ENCODE measurements at places on chromosomes 12 and 14. TPM values are rescaled to one million over a fixed set of nuclear protein-coding genes. Genes with fewer than 3 reads are reported as not detected.

DNA sequence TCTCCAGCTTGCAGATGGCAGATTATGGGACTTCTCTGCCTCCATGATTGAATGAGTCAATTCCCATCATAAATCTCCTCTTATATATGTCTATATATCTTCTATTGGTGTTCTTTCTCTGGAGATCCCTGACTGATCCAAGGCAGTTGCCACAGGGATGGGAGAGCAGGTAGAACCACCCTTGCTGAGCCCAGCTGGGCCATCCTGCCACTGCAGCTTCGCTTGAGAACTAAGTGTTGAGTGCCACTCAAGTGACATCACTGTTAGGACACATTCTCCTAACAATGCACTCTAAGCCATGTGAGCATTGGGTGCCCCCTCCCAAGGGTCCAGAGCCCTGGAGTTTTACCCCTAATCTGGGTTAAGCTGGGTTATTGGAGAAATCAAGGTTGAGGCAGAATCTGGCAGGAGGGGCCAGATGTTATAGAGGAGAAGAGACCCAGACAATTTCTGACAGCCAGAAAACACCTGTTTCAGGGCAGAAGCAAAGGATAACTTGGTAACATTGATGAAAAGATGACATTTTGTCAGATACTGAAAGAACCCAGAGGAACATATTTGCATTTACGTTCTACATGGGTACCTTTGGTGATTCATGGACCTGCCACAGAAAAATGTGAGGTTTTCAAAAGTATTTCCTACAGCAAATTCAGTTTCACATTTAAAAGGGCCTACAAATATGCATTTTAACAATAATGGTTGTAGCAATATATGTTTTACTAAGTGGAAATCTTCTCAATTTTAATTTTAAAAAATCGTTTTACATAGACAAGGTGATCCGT is 57.2 kb upstream of the MAX start:
- DNase-seq = peak; percentile 34

GRCh38 chr12:75670216-75670615 is 158.8 kb upstream of the KRR1 start:
- no peak for DNase-seq

DNA sequence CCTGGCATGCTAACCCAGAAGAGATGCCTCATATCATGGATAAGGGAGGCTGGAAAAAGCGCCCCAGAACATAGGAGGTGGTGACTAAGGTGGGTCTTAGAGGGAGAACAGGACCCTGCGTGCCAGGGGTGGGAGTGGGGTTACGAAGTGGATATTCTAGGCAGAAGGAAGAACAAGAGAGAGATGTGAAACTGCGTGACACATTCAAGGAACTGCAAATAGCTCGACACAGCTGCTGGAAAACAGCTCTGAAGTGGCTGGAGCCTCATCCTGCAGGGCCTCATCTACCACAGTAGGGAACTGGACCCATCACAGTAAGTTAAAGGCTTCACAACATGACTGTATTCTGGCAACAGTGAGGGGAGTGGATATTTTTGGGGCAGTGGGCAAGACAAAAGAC is 61.1 kb downstream of the RNF34 start:
- DNase-seq = no peak

GRCh38 chr14:24630872-24631477 is 3.0 kb downstream of the GZMB start:
- DNase-seq = no peak

DNA sequence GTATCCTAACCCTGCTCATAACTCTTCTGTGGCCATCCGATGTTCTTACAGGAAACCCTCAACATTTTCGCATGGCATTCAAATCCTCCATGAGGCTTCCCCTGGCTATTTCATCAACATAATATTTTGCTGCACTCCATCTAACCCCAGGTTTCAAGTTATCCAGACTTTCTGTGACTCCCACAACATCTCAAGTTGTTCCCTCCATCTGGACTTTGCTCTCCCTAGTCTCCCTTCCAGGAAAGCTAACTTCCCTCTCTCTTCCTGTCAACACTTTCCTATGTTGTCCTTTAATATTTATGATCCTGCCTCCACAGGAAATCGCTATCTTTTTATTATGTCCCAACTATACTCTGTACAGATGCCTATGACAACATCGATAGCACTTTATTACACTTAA is 146.1 kb downstream of the METTL25 start:
- no peak for DNase-seq

DNA sequence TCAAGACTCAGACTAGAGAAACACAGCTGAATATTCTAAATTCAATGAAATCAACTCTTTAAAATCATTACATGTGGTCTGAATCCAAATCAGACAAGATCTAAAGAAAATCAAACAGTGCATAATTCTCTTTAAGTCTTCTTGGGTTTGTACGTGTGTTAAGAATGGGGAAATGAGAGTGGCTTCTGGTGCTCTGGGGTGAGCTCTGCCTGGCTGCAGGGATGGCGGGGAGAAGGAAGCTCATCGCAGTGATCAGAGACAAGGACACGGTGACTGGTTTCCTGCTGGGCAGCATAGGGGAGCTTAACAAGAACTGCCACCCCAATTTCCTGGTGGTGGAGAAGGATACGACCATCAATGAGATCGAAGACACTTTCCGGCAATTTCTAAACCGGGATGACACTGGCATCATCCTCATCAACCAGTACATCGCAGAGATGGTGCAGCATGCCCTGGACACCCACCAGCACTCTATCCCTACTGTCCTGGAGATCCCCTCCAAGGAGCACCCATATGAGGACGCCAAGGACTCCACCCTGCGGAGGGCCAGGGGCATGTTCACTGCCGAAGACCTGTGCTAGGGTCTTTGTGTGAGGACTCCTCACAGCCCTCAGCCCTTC is 20.9 kb downstream of the SENP1 start:
- no peak for DNase-seq

DNA sequence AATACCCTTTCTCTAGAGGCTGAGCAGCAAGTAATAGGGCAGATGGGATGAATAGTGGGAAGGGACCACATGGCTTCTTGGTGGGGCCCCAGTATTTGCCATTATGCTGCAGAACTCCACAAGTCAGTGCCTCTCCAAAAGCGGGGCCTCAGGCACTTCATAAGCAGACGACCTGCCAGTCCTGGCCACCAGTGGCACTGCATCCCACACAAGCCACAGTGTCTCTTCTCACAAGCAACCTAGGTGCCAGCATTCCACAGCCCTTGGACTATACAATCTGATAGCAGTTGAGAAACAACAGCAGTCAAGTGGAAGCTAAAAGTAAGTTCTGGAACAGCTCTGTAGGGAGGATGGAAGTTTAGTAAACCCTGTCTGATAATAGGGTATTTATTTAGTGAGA is 4.2 kb upstream of the SLC8A3 start:
- DNase-seq = no peak

DNA sequence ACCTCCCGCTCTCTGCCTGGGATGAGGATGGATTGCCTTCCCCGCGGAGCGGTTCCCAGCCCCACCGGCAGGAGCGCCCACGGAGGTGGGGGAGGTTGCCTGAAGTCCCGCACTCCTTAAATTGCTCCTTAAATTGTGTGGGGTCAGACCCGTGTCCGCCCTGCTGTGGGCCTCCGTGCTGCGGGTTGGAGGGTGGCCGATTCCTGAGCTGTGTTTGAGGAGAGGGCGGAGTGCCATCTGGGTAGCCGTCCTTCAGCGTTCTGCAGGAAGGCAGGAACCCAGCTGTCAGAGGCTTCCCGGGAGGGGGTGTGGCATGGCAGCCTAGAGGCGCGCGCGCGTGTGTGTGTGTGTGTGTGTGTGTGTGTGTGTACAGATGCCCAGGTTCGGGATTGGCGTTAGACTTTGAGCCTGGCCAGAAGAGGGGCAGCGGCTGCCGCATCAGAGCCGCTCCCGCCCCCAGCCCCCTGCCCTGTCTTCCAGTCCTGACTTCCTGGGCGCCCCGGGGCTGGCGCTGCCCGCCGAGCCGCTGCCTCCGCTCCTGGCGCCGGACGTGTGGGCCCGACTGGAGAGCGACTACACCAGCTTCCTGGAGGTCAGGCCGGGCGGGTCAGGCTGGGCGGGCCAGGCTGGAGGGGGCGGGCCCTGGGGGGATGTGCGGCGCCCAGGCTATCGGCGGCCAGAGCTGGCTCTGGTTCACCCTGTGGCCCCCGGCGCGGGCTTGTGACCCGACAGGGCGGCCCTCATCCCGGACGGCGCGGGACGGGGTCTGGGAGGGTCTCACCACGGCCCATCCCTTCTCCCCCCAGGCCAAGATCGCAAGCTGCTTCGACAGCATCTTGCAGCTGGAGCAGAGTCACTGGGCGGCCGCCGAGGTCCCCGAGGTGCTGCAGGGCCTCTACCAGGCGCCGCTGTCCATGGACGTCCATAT is 9.2 kb downstream of the EXOC3L4 start:
- DNase-seq = no peak

DNA sequence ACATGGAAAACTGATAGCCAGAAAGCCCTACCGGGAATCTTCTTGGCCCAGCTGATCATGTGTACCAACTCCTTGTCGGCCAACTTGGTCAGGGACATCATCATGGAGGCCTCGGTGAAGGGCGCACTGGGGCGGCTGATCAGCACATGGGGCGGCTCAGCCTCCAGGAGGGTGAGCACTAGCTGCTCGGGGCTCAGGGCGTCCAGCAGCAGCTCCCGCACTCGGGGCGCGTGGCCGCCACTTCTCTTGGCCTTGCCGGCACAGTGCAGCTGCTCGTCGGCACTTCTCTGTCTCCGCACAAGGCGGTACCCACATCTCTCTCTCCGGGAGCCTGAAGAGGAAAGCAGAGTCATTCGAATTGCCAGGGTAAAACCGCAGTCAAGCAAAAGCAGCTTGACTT is 33.8 kb downstream of the ESR2 start:
- no peak for DNase-seq

DNA sequence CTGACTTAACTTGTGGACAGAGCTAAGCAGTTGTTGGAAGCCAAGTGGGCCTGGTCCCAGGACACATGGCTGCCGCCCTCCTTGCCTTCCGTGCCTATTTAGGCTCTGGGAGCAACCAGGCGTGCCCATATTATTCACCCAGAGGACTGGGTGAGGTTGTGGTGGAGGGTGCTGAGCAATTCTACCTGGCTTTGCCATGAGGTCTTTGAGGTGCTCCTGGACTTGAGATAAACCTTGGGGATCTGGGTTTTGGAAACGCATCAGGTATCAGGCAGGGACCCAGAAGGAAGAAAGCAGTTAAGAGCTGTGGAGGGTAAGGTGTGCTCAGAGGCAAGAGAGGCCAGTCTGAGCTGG is 60.1 kb downstream of the EMP1 start:
- DNase-seq = no peak

GRCh38 chr12:41264281-41264680 is 76.2 kb downstream of the PDZRN4 start:
- DNase-seq = no peak

GRCh38 chr14:100740929-100741328 is 14.2 kb downstream of the DLK1 start:
- no peak for DNase-seq

Gene NGB
- total RNA-seq = not detected

Gene TCL1B
- not detected for total RNA-seq

Gene ATN1
- total RNA-seq = 94.9 TPM

Gene RPGRIP1
- not detected for total RNA-seq

Measured in astrocyte (in vitro differentiated cells and primary cell).